Mesendoderm (in vitro differentiated cells): ENCODE measurements at places on chromosomes 13 and 19.

- H3K4me3 ChIP-seq = no peak overlapping the region
- DNase-seq = no peak
- H3K4me1 ChIP-seq = peaks cover 4% of the 10 kb centered on the region
- H3K27ac ChIP-seq = no peak overlapping the region
- H3K27me3 ChIP-seq = no peaks in the 10 kb centered on the region
These were observed 19.3 kb downstream of the SLC25A30 start for GRCh38 chr13:45398877-45399276.

DNA sequence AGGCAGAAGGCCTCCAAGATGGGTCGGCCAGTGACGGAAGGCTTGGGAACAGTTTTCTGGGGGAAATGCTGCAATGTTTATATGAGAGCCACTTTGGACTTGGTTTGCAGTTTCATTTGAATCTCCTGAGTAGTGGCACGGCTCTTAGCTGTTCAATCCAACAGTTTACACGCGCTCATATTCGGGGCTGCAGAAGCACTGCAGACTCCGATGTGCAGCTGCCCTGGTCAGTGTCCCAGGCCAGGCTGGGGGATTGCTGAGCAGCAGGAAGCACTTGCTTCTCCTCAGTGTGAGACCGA is 31.7 kb downstream of the CEBPG start:
- no peaks in the 10 kb centered on the region for H3K27me3 ChIP-seq
- H3K36me3 ChIP-seq = no peaks in the 10 kb centered on the region
- DNase-seq = no peak
- no peak overlapping the region for H3K4me3 ChIP-seq
- peaks cover 2% of the 10 kb centered on the region for H3K4me1 ChIP-seq

DNA sequence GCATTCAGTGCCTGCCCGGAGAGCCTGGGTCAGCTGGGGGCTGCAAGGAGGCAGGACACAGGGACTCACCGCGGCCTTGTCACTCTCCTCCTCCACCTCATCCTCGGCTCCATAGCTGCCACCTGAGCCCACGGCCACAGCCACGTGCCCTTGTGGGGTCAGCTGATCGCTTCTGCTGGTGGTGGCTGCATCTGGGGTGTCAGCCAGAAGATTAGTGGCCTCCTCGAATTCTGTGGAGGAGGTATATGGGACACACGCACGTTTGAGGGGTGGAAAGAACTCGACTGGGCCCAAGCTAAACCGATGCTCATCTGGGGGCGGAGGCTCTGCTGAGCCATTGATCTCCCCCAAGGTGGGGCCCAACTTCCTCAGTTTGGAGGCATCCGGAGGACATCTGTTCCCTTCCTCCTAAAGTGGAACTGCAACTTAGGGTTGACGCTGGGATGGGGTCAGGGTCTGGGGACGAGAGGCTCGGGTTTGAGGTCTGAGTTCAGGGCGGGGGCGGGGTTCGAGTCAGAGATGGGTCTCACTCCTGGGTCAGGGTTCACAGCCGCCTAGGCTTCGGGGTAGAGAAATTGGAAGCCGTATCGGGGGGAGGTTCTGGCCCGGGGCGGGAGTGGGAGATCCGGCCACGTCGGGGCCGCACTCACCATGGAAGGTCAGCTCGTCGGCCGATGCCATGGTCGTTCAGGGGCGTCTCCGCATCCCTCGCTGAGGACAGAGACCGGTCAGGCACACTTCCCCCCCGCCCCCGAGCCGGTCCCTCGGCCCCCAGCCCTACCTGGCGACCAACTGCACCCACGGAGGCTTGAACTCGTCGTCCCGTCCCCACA is 493 bp downstream of the YIPF2 start:
- no peak for DNase-seq
- H3K27me3 ChIP-seq = no peaks in the 10 kb centered on the region
- peaks cover 4% of the 10 kb centered on the region for H3K36me3 ChIP-seq
- peaks cover 2% of the 10 kb centered on the region for H3K4me1 ChIP-seq
- peak overlapping the region; percentile 78 for H3K4me3 ChIP-seq
- H3K27ac ChIP-seq = no peak overlapping the region

DNA sequence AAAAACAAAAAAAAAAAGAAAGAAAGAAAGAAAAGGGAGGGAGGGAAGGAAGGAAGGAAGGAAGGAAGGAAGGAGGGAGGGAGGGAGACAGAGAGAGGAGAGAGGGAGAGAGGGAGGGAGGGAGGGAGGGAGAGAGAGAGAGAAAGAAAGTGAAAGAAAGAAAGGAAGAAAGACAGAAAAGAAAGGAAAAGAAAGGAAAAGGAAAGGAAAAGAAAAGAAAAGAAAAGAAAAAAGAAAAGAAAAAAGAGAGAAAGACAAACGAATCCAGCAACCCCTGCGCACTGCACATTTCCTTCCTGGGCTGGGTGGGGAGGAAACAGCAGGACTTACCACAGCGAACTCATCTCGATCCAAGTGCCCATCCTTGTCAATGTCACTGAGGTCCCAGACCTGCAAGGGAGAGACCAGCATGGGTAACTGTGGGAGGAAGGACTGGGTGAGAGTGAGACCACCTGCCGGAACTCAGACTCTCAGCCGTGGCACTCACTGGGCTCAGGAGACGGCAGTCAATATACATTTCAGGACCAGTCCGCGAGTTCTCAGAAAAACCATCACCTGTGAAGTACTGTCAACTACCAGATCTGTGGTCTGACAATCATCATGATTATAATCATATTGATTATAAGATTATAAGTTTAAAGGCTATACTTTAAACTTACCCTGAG is 43.3 kb downstream of the EPS15L1 start:
- peaks cover 4% of the 10 kb centered on the region for H3K36me3 ChIP-seq
- no peak for DNase-seq
- no peaks in the 10 kb centered on the region for H3K4me1 ChIP-seq
- no peak overlapping the region for H3K4me3 ChIP-seq

- H3K36me3 ChIP-seq = peaks cover 2% of the 10 kb centered on the region
- peak overlapping the region; percentile 41 for H3K4me3 ChIP-seq
- H3K27me3 ChIP-seq = peaks cover 11% of the 10 kb centered on the region
- H3K27ac ChIP-seq = peak overlapping the region; percentile 94
- peak; percentile 72 for DNase-seq
- no peaks in the 10 kb centered on the region for H3K4me1 ChIP-seq
These were observed 729 bp upstream of the ARID3A start for GRCh38 chr19:925087-925525.

- no peak for DNase-seq
- no peaks in the 10 kb centered on the region for H3K27me3 ChIP-seq
- H3K4me1 ChIP-seq = no peaks in the 10 kb centered on the region
- H3K4me3 ChIP-seq = no peak overlapping the region
- no peaks in the 10 kb centered on the region for H3K36me3 ChIP-seq
- H3K27ac ChIP-seq = no peak overlapping the region
These were observed 290.5 kb downstream of the RFC3 start for GRCh38 chr13:34108410-34108809.

- no peak overlapping the region for H3K27ac ChIP-seq
- H3K4me1 ChIP-seq = no peaks in the 10 kb centered on the region
- no peaks in the 10 kb centered on the region for H3K27me3 ChIP-seq
- no peak overlapping the region for H3K4me3 ChIP-seq
These were observed 386.6 kb downstream of the DIAPH3 start for GRCh38 chr13:59776924-59777690.

GRCh38 chr19:2127758-2128157 is 23.6 kb downstream of the AP3D1 start:
- DNase-seq = peak; percentile 16
- no peak overlapping the region for H3K4me3 ChIP-seq
- no peaks in the 10 kb centered on the region for H3K27me3 ChIP-seq
- peaks cover 20% of the 10 kb centered on the region for H3K36me3 ChIP-seq

DNA sequence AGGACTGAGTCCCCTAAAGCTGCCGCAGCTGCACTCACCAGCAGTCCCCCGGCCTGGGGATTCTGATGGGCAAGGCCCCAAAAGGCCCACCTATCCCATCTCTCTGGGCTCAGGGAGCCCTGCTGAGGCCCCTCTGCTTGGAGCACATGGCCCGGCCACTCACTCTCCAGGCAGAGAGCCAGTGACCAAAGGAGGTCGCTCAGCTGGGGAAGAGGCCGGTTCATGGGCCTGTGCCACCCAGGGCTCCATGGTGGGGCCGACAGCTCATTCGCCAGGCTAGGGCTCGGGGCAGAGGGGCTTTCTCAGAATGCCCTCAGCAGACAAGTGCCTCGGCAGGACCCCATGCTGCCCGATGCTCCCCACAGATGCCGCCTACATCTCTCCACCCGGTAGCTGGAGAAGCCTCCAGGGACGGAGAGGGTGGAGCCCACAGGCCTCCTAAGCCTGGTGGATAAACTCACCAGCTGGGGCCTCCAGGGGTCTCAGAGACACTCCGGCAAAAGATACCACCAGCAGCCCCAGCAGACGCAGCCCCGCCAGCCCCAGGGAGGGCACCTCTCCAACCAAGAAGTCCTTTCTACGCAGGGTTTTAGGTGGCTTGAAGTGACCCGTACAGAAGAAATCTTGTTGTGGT is 54.4 kb downstream of the MLLT1 start:
- no peak for DNase-seq
- H3K27me3 ChIP-seq = no peaks in the 10 kb centered on the region
- no peak overlapping the region for H3K27ac ChIP-seq
- no peak overlapping the region for H3K4me3 ChIP-seq
- H3K36me3 ChIP-seq = peaks cover 4% of the 10 kb centered on the region

DNA sequence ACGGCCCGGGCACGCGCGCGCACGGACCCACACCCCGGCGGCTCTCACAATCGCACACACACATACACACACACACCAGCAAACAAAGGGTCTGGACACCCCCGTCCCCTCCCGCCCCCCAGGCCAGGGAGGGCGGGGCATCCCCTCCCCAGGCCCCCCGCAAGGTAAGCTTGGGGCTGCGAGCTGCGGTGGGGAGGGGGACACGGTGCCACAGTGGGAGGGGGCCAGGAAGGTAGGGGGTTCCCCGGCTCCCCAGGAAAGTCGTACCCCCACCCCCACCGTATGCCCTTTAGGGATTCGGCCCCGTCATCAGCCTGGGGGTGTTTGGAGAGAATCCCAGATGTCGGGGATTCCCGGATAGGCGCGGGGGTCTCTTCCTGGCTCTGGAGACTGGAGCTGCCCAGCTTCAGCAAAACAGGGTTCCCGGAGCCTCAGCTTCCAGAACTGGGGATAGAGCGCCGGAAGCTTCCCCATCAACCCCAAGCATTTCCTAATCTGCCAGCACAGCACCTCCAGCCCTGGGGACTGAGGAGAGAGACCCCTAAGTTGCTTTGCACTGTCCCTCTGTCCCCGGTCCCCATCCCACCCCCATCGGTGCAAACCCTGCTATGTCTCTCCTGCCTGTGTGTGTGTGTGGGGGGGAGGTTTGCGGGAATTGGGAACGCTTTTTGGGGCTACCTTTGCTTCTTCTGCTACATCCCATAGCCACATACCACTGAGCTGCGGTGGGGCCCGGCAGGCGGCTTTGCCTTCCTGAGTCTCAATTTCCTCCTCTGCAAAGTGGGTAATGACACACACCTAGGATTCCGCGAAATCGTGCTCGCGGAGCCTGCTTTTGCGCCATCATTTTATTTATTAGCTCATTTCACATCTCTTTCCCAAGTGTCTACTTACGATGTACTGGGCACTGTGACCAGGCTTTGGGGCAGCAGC is 1.8 kb upstream of the CDC37 start:
- H3K4me3 ChIP-seq = no peak overlapping the region
- H3K27me3 ChIP-seq = peaks cover 9% of the 10 kb centered on the region
- no peak overlapping the region for H3K27ac ChIP-seq
- H3K36me3 ChIP-seq = no peaks in the 10 kb centered on the region
- H3K4me1 ChIP-seq = no peaks in the 10 kb centered on the region

DNA sequence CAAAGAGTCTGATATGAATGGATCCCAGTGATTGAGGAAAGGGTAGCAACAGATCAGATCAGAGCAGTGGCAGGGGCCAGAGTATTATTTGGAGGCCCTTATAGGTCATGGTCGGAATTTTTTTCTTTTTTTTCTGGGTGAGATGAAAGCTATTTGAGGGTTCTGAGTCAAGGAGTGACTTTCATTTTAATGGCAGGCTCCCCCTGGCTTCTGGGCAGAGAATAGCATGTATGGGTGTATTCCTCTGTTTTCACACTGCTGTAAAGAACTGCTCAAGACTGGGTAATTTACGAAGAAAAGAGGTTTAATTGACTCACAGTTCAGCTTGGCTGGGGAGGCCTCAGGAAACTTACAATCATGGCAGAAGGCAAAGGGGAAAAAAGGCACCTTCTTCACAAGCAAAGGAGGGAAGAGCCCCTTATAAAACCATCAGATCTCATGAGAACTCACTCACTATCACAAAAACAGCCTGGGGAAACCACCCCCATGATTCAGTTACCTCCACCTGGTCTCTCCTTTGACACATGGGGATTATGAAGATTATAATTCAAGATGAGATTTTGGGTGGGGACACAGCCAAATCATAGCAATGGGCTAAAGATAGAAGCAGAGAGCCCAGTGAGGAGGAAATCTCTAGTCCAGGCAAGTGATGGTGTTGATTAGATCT is 3.0 kb upstream of the SLC6A16 start:
- H3K36me3 ChIP-seq = no peaks in the 10 kb centered on the region
- no peak overlapping the region for H3K27ac ChIP-seq
- DNase-seq = peak; percentile 63
- no peaks in the 10 kb centered on the region for H3K4me1 ChIP-seq
- no peaks in the 10 kb centered on the region for H3K27me3 ChIP-seq

DNA sequence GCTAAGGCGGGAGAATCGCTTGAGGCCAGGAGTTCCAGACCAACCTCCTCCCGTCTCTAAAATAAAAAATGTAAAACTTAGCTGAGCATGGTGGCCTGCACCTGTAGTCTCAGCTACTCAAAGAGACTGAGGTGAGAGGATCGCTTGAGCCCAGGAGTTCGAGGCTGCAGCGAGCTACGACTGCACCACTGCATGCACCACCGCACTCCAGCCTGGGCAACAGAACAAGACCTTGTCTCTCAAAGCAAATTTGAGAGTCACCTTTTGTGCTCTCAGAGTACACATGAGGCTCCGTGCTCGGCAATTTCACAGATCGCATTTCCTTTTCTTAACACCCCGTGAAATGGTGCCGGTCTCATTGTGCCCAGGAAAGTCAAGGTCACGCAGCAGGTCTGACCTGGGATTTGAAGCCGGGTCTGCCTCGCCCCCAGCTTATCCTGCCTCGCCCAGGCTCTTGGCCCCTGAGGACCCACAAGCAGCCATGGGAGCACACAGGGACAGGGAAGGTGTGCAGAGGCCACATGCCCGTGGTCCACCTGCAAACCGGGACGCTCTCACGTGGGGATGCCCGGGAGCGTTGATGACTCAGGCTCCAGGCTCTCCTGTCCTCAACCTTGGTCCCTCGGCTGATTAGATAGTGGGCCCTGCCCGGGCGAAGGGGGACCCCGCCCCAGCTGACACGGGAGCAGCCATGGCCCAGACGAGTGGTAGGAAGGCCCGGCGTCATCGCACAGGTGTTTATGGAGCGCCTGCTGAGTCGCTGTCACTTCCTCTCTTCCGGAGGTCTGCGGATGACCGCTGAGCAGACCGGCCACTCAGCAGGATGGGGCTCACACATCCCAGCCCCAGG is 1.1 kb upstream of the SMIM24 start:
- no peak overlapping the region for H3K27ac ChIP-seq
- DNase-seq = peak; percentile 51
- H3K4me3 ChIP-seq = no peak overlapping the region
- peaks cover 2% of the 10 kb centered on the region for H3K4me1 ChIP-seq
- H3K27me3 ChIP-seq = no peaks in the 10 kb centered on the region

GRCh38 chr19:36266375-36266961 is 51.6 kb downstream of the ZNF146 start:
- no peaks in the 10 kb centered on the region for H3K4me1 ChIP-seq
- H3K4me3 ChIP-seq = no peak overlapping the region
- H3K36me3 ChIP-seq = no peaks in the 10 kb centered on the region
- DNase-seq = no peak
